ENCODE measurements at places on chromosomes 6 and 20.

DNA sequence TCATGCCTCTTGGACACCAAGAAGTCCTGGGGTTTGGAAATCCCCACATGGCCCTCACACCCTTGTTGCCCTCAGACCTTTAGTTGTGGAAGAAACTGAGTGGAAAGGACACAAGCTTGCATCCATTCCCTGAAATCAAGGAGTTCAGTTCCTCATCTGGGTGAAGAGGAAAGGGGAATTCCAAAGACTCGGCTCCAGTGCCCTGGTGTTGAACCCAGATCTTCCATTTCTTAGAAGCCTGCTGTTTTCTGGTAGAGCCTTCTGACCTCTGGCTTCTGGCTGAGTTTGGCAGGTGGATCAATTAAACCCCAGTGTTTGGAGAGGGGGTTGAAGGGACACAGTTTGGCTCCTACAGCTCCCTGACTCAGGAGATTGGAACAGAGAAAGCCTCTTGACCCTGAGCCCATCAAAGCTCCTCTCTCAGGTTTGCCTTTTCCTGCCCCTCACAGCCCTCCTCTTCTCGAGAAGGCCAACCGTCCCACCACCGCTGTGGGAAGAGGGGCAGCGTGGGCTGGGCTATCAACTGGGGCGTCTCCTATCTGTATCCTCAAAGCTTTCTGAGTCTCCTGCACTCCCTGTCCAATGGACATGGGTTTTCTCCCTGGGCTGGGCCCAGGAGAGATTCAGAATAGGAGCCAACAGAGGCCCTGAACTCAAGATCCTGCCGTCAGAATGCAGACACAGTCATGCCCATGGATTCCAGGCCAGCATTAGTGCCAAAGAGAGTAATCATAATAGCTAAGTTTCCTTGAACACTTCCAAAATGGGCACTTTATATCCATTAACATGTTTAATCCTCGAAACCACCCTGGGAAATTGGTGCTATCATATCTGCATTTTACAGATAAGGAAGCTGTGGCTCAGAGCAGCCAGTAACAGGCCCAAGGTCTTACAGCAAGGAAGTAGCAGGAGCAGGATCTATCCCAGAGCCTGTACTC, 146.2 kb downstream of the VEGFA start:
- no peak for DNase-seq

DNA sequence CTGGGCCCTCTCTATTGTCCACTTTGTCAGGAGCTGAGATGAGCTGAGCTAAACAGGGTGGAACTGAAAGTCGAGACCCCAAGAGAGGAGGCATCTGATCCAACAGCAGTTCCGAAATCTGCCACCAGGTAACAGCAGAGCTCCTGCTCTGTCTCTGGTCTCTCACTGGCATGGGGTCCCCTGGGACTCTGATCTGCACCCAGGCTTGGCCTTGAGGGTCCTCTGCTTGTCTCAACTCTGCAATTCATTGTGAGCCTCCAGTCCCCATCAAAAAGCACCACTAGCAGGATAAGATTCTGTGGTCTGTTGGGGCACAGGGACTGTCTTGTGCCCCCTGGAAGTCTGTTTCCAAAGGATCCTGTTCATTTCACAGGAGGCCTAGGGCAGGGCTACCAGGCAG, 62.5 kb upstream of the TOP1 start:
- DNase-seq: no peak

DNA sequence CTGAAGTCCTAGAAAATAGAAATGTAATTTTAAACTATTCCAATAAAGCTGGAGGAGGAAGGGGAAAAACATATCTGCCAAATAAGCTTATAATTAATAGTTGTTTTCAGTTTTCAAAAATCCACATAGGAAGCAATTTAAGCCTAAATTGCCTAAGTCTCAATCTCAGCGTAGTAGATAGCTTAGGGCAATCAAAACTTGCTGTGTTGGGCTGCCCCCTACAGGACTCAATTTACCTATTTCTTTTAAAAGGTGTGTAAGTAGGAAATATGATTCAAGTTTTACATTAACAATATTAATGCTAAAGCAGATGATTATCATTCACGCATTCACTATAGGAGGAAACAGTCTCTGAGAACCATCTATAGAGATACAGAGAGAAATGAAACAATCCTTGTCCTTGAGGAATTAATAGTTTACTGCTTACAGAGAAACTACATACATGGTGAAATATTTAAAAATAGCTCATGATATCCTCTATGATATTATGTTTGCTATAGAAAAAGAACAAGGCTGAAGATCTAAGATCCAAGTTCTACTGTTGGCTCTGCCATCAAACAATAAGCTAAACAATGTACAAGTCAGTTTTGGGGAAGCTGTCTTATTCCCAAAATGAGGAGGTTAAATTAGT, 102.1 kb downstream of the ATG5 start:
- no peak for DNase-seq

- no peak for DNase-seq
These were observed 27.6 kb downstream of the DCDC2 start for GRCh38 chr6:24330137-24330732.

DNA sequence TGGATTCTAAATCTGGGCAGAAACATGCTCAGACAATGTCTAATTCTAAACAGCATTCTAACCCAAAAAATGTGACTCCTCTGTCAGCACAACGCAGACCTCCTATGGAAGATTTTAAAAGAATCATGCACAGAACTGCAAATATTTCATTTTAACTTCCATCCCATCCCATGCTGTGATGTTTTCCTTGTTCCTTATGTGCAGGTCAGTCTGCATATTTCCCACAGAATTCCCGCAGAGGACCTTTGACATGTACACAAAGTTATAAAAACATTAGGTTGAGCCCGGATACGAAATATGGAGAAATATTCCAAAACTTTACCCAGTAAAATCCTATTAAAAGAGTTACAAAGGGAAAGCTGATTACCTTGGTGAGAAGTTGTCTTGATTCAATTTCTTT, 467.1 kb upstream of the EPHA7 start:
- DNase-seq: no peak

DNA sequence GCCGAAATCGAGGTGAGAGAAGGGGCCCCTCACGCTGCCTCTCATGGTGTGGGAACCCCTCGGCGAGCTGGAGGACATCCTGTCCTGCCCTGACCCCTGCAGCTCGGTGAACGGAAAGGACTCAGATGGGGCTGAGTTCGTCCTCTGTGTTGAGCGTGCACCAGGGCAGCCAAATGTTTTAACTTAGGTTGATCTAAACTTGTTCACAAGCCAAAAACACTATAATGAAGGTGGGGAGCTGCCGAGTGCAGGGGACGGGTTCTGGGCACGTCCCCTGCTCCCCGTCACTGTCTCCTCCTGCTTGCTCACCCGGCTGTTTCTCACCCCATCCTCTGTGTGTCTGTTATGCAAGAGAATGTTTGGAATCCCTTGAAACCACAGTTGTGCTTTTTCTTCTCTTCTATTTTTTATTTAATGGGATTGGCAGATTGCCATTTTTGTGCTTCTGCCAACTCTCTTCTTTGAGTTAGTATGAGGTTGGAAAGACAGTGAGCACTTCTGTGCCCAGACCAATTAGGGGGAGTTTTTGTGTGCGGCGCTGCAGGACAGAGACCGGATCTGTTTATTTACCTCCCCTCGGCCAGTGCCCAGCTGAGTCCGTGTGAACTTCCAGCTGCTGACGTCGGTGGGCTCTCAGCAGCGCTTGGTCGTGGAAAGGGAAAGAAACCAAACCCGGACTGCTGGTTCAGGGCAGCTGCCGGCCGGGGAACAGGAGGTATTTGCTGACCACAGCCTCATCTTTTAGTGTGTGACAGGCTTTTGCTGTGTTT, 158.1 kb downstream of the DTNBP1 start:
- DNase-seq: peak; percentile 59

DNA sequence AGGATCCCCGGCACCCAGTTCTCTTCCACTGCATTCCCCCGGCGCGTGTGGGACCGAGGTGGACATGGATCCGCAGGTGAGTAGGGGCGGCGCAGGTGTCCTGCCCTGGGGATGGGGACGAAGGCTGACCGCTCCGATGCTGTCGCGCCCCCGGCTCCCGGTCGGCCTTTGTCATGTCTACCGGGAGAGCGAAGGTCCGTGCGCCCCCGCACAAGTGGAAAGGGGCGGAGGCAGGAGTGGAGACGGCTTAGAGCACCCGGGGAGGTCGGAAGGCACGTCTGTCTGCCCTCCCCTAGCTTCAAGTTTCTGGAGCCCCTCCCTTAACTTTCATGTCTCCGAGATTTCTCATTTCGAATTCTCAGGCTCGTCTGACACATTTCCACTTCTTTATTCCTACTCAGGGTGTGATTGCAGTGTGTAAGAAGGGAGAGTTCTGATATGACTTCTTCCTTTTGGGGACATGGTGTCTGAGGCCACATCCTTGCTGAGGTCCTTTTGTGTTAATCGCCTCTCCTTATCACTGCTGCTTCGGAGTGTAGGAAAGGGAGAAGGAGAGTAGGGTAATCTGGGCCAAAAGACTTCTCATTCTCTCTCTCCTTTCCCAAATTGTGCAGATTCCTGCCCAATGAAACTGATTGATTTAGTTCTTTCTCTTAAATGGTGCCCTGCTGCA, 435 bp downstream of the KIFC1 start:
- DNase-seq: no peak

GRCh38 chr6:63418741-63419140, 99.0 kb upstream of the LGSN start:
- DNase-seq: no peak

DNA sequence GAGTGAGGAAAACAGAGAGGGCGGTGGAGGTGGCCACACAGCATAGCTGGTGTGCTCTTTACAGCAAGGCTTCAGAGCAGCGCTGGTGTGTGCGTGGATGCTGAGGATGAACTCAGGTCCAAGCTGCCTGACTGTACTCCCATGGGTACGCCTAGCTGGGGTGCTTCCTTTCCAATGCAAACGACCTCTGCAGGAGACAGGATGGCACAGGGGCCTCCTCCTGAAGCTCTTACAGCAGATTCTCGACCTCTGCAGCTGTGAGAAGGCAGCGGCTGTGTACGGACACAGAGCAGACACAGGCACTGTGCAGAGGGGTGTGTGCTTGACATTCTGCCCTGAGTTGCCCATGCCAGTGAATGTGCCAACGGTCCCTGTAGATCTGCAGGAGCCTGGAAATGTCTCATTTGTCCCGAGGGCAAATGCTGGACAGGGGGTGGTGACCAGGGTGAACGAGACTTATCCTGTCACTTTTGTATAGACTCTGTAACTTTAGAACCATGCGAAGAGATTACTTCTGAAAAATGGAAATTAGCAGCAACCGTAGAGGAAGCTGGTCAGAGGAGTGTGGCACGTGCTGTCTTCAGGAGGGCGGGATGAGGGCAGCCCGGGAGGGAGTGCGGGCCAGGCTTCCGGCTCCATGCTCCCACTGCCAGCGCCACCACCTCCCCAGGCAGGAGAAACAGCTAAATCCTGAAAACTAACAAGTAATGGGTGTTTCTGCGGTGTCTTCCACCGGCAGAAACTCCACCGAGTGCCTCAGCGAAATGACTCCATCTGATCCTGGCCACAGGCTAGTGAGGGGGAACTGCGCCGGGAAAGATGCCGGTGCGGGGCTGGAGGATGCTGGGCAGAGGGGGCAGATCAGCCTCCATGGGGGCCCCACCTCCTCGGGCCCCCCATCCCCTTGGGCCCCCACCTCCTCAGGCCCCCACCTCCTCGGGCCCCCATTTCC, 120.9 kb upstream of the RPS6KA2 start:
- no peak for DNase-seq

DNA sequence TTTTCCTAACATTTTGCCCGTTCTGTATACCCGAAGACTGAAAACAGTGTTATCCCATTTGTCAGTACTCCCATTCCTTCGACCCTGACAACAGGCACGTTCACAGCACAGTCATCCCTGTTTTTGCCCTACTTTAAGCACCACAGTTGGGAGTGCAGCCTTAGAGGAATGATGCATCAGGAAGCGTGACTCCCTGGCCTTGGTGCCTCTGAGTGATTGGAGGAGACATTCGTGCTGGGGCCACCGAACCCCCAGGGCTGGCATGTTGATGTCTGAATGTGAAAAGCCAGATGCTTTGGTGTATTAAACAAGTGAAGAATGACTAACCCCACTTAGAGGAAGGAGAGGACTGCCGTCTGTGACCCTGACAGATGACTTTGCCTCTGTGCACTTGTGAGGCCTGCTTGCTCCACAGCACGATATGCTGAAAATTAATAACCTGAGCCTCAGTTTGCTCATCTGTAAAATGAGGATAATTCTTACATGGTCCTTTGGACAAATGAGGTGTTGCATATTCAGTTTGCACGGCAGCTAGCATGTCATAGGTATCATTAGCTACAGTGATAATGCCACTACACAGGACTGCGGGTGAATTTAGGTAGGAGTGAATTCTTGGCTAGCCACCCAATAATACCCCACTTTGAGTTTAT, 36.0 kb downstream of the STK35 start:
- no peak for DNase-seq

DNA sequence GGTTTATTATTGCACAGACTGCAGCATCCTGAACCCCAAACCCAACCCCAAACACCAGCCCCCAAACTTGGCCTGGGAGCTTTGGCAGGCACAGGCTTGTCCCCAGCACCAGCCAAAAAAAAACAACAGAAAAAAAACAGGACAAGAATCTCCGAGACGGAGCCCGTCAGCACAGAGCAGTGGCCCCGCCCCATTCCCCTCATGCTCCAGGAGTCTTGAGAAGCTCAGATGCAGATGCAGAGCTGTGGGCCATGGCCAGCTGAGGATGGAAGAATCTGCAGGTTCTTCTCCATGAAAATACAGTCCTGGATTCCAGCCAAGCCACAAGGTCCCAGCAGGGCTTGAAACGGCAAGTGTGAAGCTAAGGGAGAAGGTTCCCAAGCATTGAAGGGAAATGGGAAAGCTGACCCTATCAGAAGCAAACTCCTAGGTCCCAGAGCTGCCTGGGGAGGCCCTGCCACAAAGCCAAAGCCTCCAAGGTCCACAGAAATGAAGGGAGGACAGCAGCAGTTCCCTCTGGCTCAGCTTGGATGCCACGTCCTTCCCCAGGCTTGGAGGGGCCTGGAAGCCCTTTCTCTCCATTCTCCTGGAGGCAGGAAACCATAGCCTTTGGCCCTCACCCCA, 75.2 kb downstream of the JPH2 start:
- no peak for DNase-seq

All from DMS79 (cell line).